ENCODE measurements at places on chromosomes 13 and 19. TPM values are rescaled to one million over a fixed set of nuclear protein-coding genes. Genes with fewer than 3 reads are reported as not detected.

DNA sequence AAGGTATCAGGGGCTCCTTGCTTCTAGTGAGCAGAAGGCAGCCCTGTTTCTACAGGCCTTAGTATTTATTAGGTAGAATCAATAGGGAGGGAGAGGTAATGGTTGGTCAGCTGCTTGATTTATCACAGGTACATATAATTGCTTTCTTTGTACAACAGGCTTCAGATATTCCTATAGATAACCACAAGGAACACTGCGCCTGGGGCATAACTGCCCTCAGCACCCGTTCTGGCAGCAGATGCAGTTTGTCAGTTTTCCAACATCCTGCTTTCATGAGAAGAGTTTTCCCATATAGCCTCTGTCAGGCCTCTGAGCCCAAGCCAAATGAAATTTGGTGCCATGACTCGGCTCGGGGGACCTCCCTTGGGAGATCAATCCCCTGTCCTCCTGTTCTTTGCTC lies 12.4 kb upstream of the ZNF486 start:
- no peak for DNase-seq

DNA sequence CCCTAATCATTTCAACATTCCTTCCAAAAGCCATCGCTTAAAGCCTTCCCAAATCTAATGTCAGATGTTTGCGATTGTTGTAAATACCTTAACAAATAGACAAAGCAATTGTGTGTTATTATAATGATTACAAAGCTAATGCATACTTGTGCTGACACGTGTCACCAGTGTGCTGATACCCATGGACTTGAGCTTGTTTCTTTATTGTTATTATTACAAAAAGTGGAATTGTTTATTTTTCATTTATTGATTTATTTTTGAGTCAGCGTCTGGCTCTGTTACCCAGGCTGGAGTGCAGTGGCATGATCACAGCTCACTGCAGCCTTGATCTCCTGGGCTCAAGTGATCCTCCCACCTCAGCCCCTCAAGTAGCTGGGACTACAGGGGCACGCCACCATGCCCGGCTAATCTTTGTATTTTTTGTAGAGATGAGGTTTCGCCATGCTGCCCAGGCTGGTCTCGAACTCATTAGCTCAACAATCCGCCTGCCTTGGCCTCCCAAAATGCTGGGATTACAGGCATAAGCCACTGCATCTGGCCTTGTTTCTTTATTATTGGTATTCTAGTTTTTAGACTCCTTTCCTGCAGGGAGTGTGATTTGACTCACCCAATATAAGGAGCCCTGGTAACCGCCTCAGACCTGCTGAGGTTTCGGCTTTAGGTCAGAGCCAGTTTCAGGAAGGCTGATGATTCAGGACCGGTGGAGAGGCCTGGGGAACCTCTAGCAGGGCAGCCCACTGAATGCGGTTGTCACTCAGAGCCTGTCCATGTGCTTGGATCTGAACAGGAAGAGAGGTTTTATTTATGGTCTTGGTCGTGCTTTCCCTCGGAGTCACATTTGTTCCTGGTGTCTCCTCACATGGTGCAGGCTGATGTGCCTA lies 2.1 kb upstream of the FBXO17 start:
- DNase-seq = no peak

DNA sequence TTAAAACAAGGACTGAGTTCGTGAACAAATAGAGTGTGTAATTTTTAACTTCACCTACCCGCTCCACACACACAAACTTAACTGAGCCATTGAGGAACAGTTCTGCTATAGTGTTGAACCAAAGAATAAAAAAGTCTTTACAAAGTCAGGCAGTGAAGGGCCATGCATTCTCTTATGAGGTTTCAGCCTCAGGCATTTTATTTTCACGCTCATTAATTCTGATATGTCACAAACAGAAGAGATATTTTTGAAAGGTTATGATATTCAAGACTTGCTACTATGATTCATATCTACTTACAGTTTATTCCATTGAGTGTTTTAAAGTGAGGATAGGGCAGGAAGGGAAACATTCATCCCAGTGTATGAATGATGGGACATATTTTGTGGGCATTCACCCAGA lies 282.2 kb downstream of the SLITRK5 start:
- DNase-seq = no peak

GRCh38 chr13:100987948-100988347 lies 313.4 kb upstream of the TMTC4 start:
- DNase-seq = no peak

DNA sequence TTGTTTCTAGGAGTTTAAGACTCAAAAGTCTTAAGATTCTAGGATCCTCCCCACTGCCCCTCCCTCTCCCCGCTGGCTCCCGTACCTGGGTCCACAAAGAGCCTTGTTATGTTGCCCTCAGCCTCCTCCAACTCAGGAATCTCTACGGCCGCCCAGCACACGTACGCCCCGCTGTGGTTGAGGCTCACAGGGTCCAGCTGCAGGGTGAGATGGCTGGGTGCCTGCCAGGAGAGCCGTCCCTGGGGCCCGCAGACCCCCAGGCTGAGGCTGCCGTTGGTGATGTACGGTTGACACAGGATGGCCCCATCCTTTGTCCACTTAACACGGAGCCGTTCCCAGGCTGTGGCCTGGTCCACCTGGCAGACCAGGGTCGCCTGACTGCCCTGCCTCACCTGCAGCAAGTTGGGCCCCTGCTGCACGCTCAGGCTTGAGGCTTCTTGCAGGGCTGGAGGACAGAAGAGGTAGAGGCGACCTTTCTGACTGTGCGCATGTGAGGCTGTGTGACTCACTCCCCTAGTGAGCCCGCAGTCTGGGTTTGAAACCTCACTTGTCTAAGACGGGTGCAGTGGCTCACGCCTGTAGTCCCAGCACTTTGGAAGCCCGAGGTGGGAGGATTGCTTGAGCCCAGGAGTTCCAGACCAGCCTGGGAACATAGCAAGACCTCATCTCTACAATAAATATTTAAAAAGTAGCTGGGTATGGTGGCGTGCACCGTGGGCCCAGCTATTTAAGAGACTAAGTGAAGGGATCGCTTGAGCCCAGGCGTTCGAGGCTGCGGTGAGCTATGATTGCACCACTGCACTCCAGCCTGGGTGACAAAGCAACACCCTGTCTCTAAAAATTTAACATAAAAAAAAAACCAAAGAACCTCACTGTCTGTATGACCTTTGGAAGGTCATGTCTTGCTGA lies 4.0 kb downstream of the TMIGD2 start:
- DNase-seq = no peak

DNA sequence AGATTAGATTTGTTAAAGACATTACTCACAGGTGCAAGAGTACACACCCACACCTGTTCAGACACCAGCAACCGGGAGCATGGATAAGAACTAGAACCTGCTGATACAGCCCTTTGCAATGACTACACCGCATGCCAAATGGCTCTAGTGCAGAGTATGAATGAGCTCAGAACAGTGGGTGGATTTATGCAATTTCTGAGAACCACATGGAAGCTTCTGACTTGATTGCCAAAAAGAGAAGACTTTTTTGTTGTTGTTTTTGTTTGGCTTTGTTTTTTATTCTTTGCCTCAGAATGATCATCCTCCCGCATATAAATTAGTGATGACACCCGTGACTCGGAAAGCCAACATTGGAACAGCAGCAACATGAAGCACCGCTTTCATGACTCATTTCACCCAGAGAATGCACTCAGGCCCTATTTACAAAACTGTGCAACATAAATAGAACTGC lies 77.4 kb upstream of the LRCH1 start:
- no peak for DNase-seq

ZNF430 gene
- 33.8 TPM for total RNA-seq

ZNF699 gene
- total RNA-seq = 25.7 TPM

SGCG gene
- 0.16 TPM for total RNA-seq

Measured in occipital lobe (tissue), 3 donors.